EH (cell line): ENCODE measurements at places on chromosomes 7 and 10.
A peak's percentile ranks its signal among the peaks of the same experiment; 100 is the strongest.

DNA sequence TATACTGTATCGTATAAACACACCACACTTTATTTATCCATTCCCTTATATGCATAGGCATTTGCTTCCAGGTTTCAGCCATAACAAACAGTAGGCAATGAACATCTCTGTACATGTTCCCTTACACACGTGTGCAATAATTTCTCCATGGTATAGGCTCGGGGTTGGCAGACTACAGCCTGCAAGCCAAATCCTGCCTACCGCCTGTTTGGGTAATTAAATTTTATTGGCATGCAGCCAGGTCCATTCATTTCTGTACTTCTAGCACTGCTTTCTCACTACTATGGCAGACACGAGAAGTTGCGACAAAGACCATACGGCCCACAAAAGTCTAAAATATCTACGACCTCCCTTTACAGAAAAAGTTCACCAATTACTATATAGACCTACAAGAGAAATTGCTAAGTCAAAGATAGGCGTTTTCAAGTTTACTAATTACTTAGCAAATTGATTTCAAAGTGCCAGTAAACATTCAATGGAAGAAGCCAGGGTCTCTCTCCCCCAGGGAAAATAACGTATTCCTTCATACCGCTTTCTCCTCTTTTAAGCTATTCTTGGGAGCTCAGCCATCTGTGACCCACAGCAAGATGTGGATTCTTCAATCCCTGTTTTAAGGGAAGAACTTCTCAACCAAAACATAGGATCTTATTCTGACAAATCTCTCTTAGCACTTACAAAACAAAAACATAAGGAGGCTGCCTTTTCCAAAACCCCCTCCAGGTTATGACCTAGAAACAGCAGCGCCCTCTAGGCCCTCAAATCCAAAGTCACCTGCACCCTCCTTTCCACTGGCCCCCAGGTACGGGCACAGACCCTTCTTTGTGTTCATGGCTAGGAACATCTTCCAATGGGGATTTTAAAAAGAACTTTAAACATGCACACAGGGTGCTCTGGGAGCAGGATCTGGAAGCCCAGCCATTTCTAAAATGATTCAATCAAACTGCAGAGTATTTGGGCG, 100.5 kb downstream of the FGFR2 start:
- DNase-seq, result no peak

GRCh38 chr10:28676326-28676967, 874 bp upstream of the BAMBI start:
- DNase-seq, result peak; percentile 23

- peak; percentile 79 for DNase-seq
Measured at GRCh38 chr7:34133983-34134782, 228.8 kb downstream of the BMPER start.

GRCh38 chr10:13327534-13327933, 20.6 kb downstream of the SEPHS1 start:
- DNase-seq, result no peak

- no peak for DNase-seq
Measured at GRCh38 chr7:29019896-29020295, 61.8 kb upstream of the TRIL start.

- DNase-seq, result no peak
Measured at GRCh38 chr7:142739923-142740492, 9.3 kb upstream of the PRSS1 start.

DNA sequence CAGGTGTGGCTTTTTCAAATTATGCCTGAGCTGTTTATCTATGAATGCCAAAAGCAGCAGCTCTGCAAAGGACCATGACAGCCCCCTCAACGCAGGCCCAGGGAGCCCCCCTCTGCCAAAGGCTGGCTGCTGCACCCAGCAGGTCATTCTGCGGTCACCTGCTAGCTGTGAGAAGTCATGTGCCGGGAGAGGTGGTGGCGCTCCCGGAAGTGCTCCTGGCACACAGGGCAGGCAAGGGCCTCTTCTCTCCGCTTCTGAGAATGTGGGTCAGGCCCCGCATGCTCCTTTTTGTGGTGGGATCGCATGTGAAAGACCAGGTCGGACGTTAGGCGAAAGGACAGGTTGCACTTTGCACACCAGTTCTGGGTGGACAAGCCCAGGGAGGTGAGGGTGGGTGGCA, 16.4 kb downstream of the ZNF488 start:
- DNase-seq, result no peak

GRCh38 chr7:36509962-36510361, 120.3 kb downstream of the ANLN start:
- DNase-seq, result no peak

DNA sequence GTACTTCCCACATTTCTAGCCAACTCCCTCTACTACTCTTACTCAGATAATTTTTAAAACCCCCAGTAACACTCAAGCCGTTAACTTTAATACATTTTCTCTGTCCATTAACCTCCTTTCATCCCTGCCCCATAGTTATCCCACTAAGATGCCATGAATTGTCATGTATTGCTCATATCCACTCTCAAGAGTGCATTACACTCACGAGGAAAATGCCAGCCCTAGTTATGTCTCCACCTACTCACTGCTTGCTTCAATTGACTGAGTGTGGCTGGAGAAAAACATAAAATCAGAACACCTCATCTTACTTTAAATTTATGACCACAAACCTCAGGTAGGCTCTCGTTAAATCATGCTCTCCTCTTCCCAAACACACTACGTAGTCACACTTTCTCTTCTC, 324.1 kb upstream of the NPSR1 start:
- DNase-seq, result no peak

- no peak for DNase-seq
Measured at GRCh38 chr7:151815419-151815818, 61.5 kb downstream of the PRKAG2 start.

DNA sequence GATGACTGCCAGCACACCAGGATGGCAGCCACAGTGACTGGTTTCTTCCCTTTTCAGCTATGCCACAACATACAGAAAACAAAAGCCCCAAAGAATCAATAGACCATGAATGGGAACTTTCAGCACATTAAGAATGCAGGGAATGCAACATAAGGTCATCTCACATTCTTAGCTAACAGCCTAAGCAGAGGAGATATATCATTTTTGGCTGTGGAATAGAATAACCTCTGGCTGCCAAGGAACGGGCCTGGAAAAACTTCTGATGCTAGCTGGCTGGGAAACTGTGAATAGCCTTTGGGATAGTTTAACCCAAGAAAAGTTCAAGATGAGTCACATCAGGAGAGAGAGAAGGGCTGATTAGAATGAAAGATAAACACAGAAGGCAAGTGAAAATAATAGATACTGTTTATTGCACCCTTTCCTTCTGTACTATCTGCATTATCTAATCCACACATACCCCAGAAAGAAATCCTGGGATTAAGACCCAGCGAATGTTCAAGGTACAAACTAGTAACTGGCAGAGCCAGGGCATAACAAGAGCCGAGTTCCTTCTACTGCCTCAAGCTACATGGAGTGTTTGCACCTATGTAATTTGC, 169.2 kb downstream of the SEMA3A start:
- peak; percentile 99 for DNase-seq
